ENCODE measurements at places on chromosomes 1 and 21.
A peak's percentile ranks its signal among the peaks of the same experiment; 100 is the strongest.

DNA sequence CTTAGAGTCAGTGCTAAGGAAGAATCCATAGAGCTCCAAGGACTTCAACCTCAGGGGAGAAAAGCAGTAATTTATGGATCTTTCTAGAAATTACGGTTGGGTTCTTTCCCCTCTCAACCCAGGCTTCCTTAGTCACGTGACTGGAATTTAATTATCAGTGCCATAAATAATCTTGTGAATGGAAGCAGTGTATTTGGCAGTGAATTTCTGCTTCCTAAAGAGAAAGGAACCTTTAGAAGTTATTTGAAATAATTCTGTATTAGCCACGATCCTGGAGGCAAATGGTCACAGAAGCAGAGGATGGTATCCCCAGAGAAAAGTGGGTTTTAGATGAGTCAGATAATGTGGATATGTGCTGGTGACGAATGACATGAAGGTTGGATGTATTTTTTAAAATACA, 89.6 kb downstream of the NFIA start:
- H3K4me3 ChIP-seq: no peak overlapping the region
- H3K27me3 ChIP-seq: peaks cover 3% of the 10 kb centered on the region
- H3K4me1 ChIP-seq: peaks cover 6% of the 10 kb centered on the region
- H3K36me3 ChIP-seq: no peaks in the 10 kb centered on the region
- no peak overlapping the region for H3K27ac ChIP-seq

- no peak overlapping the region for H3K4me3 ChIP-seq
- no peak for DNase-seq
- H3K4me1 ChIP-seq: no peaks in the 10 kb centered on the region
- no peak overlapping the region for H3K27ac ChIP-seq
These were observed 92.4 kb upstream of the RALGPS2 start for GRCh38 chr1:178632653-178633052.

GRCh38 chr1:210332719-210333398, 4.2 kb downstream of the HHAT start:
- H3K4me1 ChIP-seq: peaks cover 45% of the 10 kb centered on the region
- H3K4me3 ChIP-seq: no peak overlapping the region
- peak; percentile 55 for DNase-seq
- H3K27ac ChIP-seq: peak overlapping the region; percentile 85

DNA sequence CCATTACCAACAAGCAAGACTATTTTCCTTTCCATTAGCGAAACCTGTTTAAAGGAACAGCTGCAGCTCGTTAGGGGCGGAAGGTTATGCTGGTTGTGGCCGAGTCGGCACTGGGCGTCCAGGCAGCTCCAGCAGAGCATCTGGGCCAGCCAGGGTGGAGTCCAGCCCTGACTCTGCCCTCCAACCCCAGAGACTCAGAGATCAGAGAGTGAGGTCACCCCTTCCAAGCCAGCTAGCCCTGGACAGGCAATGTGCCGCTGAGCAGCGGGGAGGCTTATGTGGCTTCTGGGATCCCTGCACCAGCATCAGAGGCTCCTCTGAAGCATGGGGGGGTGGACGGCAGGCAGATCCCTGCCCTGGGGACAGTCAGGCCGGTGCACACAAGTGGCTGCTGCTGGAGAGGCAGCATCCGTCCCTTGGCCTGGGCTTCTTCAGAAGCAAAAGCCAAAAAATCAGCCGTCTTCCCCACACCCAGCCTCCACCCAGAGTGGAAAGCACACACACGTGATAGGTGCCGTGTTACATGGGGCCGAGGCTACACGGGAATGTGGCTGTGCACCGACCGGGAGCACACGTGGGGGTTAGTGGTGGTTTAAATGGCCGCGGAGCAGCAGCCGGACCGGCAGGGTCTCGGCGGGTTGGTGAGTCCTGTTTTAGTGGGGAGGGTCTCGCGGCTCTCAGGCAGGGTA, 30.1 kb downstream of the SLC66A1 start:
- H3K4me3 ChIP-seq: no peak overlapping the region
- DNase-seq: no peak
- no peaks in the 10 kb centered on the region for H3K27me3 ChIP-seq
- peaks cover 15% of the 10 kb centered on the region for H3K4me1 ChIP-seq
- H3K36me3 ChIP-seq: peaks cover 86% of the 10 kb centered on the region

- no peak for DNase-seq
- no peak overlapping the region for H3K27ac ChIP-seq
- peaks cover 1% of the 10 kb centered on the region for H3K4me1 ChIP-seq
- H3K36me3 ChIP-seq: peaks cover 2% of the 10 kb centered on the region
- no peak overlapping the region for H3K4me3 ChIP-seq
These were observed 10.3 kb downstream of the ERRFI1 start for GRCh38 chr1:8015809-8016165.

GRCh38 chr1:25581764-25582163, 34.8 kb upstream of the MAN1C1 start:
- no peaks in the 10 kb centered on the region for H3K36me3 ChIP-seq
- DNase-seq: no peak
- no peaks in the 10 kb centered on the region for H3K27me3 ChIP-seq
- H3K4me1 ChIP-seq: no peaks in the 10 kb centered on the region
- no peak overlapping the region for H3K27ac ChIP-seq

DNA sequence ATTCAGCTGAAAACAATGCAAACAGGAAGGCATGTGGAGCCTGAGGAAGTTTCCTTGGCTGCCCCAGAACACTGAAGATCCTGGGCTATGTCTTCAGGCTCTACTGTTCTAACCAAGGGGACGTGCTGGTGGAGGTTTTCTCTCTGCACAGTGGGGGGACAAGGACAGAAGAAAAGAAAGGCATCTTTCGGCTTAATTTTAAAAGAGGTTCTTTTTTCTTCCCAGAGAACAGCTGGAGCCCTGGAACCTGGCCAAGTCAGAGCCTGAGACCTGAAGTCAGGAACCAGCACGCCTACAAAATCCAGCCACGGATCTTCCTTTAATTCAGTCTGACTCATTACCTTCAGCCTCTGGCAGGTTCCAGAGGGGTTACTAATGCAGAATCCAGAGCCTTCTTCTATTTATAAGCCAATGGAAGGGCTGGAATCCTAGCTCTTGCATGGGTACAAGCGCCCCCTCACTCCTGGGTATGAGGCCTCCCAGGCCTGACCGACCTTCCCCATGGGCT, 19.8 kb downstream of the CTNNBIP1 start:
- no peaks in the 10 kb centered on the region for H3K36me3 ChIP-seq
- H3K27ac ChIP-seq: no peak overlapping the region
- no peaks in the 10 kb centered on the region for H3K27me3 ChIP-seq
- peaks cover 14% of the 10 kb centered on the region for H3K4me1 ChIP-seq

DNA sequence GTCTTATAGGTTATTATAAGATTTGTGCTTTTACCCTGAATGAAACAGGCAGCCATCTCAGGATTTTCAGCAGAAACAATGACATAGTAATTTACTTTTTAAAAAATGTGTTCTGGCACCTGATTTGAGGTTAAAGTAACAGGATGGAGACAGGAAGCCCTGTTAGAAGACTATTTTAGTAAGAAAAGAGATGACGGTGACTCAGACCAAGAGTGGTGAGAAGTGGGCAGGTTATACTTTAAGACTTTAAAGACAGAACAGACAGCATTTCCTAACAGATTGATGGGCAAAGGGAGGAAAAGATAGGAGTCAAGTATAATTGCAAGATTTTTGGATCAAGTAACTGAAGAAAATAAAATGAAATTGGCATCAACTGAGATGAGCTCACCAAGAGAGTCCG, 436.8 kb upstream of the NR5A2 start:
- peaks cover 8% of the 10 kb centered on the region for H3K4me1 ChIP-seq
- DNase-seq: no peak
- H3K27me3 ChIP-seq: peaks cover 3% of the 10 kb centered on the region
- no peaks in the 10 kb centered on the region for H3K36me3 ChIP-seq
- no peak overlapping the region for H3K27ac ChIP-seq

- H3K4me3 ChIP-seq: no peak overlapping the region
- H3K4me1 ChIP-seq: no peaks in the 10 kb centered on the region
- no peak for DNase-seq
- peaks cover 19% of the 10 kb centered on the region for H3K27me3 ChIP-seq
- no peaks in the 10 kb centered on the region for H3K36me3 ChIP-seq
These were observed 42.3 kb downstream of the KRTAP10-1 start for GRCh38 chr21:44497703-44498126.

DNA sequence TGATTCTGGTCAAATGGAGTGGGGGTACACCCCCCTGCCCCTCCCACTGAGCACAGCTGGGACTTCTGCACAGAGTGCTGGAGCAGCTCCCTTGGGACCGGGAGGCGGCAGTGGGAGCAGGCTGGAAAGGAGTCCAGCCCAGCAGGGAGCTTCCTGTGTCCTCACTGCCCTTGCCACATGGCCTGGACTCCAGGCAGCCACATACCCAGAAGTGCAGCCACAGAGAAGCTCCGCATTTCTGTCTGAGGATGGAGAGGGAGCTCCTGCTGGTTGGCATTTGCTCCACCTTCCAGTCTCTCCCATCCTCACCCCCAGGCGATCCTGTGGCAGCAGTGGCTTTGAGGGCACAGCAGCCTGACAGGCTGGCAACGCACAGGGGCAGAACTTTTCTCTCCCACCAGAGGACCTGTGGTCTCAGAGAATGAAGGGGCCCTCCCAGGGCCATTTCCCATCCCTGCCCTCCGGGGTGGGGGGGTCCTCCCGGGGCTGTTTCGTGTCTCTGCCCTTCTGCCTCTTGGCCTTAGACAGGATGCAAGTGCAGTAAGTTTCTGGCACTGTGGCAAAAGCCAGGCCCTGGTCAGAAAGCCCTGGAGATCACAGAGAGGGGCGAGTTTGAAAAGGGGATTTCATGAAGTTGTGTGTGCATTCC, 103.6 kb upstream of the COL6A1 start:
- H3K4me3 ChIP-seq: no peak overlapping the region
- peaks cover 47% of the 10 kb centered on the region for H3K4me1 ChIP-seq
- peaks cover 5% of the 10 kb centered on the region for H3K27me3 ChIP-seq
- no peaks in the 10 kb centered on the region for H3K36me3 ChIP-seq
- no peak overlapping the region for H3K27ac ChIP-seq

GRCh38 chr1:33219886-33220661, 36.2 kb upstream of the ZNF362 start:
- H3K27ac ChIP-seq: no peak overlapping the region
- H3K4me3 ChIP-seq: no peak overlapping the region
- no peak for DNase-seq
- no peaks in the 10 kb centered on the region for H3K36me3 ChIP-seq
- H3K4me1 ChIP-seq: no peaks in the 10 kb centered on the region

- DNase-seq: no peak
- no peak overlapping the region for H3K4me3 ChIP-seq
- H3K36me3 ChIP-seq: peaks cover 97% of the 10 kb centered on the region
- no peaks in the 10 kb centered on the region for H3K27me3 ChIP-seq
- H3K4me1 ChIP-seq: no peaks in the 10 kb centered on the region
These were observed 44.2 kb downstream of the KLHL20 start for GRCh38 chr1:173758980-173759379.

- no peak overlapping the region for H3K4me3 ChIP-seq
- H3K27me3 ChIP-seq: no peaks in the 10 kb centered on the region
- H3K36me3 ChIP-seq: peaks cover 36% of the 10 kb centered on the region
- peaks cover 86% of the 10 kb centered on the region for H3K4me1 ChIP-seq
These were observed 12.5 kb downstream of the PDXK start for GRCh38 chr21:43731476-43731875.

DNA sequence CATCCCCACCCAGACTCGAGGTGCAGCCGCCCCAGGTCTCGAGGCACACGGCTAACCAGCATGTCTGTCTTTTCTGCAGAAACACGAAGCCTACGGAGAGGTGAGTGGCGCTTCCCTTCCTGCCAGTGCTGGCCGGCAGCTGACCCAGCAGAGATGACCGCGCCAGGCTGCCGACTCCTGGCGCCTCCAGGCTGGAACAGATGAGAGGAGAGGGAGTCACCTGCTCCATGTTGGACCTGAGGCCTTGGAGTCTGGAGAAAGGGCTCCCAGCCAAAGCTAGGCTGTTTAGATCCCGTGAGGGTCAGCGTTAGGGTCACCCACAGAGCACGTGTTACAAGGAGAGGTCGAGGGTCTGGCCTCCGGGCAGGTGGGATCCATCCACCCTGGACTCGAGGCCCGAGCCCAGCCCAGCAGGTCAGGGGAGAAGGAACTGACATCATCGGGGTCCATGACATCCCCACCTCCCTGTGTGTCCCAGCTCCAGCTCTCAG, 14.9 kb downstream of the COL6A2 start:
- H3K4me3 ChIP-seq: no peak overlapping the region
- peak; percentile 11 for DNase-seq

DNA sequence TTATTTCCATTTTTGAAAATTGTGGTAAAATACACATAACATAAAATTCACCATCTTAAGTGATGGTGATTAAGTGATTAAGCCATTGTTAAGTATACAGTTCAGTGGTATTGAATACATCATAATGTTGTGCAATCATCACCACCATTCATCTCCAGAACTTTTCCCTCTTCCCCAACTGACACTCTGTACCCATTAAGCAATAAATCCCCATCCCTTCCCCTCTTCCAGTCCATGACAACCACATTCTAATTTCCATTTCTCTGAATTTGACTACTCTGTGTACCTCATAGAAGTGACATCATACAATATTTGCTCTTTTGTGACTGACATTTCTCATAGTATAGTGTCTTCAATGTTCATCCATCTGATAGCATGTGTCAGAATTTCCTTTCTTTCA, 124.8 kb downstream of the DISC1 start:
- H3K27ac ChIP-seq: no peak overlapping the region
- DNase-seq: no peak
- peaks cover 48% of the 10 kb centered on the region for H3K36me3 ChIP-seq
- H3K27me3 ChIP-seq: no peaks in the 10 kb centered on the region

DNA sequence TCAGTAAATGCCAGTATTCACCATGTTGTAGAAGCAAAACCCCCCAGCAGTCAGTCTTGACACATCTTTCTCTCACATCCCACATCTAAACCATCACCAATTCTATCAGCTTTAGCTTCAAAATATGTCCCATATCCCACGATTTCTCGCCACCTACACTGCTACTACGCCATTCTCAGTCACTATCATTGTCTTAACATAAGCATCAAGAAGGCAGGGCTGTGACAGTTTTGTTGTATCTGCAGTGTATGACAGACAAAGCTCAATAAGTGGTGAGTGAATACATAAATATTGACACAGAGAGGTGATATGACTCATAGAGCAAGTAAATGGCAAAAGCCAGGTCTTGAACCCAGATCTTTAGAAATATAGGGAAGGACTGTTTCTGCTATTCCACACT, 59.9 kb downstream of the JAK1 start:
- H3K4me3 ChIP-seq: no peak overlapping the region
- peak overlapping the region; percentile 84 for H3K27ac ChIP-seq
- no peak for DNase-seq
- peaks cover 94% of the 10 kb centered on the region for H3K4me1 ChIP-seq
- peaks cover 2% of the 10 kb centered on the region for H3K36me3 ChIP-seq

DNA sequence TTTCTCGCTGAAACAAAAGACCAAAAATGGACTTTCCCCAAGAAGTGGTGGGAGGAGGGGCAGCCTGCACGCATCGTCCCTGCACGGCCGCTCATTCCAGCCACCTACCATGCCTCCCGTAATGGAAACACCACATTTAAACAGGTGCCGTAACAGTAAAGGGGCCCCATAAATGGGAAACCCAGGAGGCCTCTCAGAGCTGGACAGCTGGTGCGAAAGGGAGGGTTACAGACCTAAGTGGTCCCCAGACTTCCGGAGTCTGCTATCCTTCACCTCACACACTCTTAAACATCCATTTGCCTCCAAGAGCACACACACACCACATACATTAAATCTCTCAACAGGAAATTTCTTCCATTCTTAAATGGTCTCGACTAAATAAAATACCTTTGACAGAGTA, 120.7 kb upstream of the SOD1 start:
- H3K36me3 ChIP-seq: no peaks in the 10 kb centered on the region
- DNase-seq: no peak
- no peaks in the 10 kb centered on the region for H3K4me1 ChIP-seq
- no peaks in the 10 kb centered on the region for H3K27me3 ChIP-seq
- no peak overlapping the region for H3K4me3 ChIP-seq

- H3K36me3 ChIP-seq: no peaks in the 10 kb centered on the region
- peaks cover 3% of the 10 kb centered on the region for H3K4me1 ChIP-seq
- DNase-seq: no peak
- H3K27me3 ChIP-seq: no peaks in the 10 kb centered on the region
- H3K4me3 ChIP-seq: no peak overlapping the region
These were observed 417.0 kb downstream of the PTBP2 start for GRCh38 chr1:97138515-97139032.

All from activated T-cell treated with anti-CD3 and anti-CD28 coated beads, Interleukin-2, amount 50 U/mL, for 24 hours (primary cell).